ENCODE measurements at places on chromosomes 2 and 18. TPM values are rescaled to one million over a fixed set of nuclear protein-coding genes. Genes with fewer than 3 reads are reported as not detected.

Gene ME2
- total RNA-seq, result 54.5 TPM

Gene NEUROD1
- total RNA-seq, result not detected

Gene CYBRD1
- total RNA-seq, result 48.4 TPM

Gene TUBA4B
- total RNA-seq, result not detected

Gene C2orf74
- 33.7 TPM for total RNA-seq

Gene GPATCH11
- total RNA-seq, result 6.3 TPM

Gene SPP2
- not detected for total RNA-seq

Gene CCDC178
- 0.27 TPM for total RNA-seq

Gene C2orf66
- not detected for total RNA-seq

Gene LHCGR
- total RNA-seq, result 0.16 TPM

Gene DHX57
- 8.1 TPM for total RNA-seq

Gene ABCB11
- 0.05 TPM for total RNA-seq

Gene NT5DC4
- total RNA-seq, result not detected

Gene CASP8
- 3.7 TPM for total RNA-seq

Gene PROKR1
- not detected for total RNA-seq

Gene CHRND
- total RNA-seq, result not detected

Gene ERFE
- total RNA-seq, result 0.44 TPM

Gene ARPC2
- total RNA-seq, result 135 TPM

Gene C2orf49
- 22.7 TPM for total RNA-seq

Gene IL36A
- total RNA-seq, result not detected

Gene EFEMP1
- 72.3 TPM for total RNA-seq

Gene RTKN
- 14.0 TPM for total RNA-seq

Gene DAW1
- total RNA-seq, result 0.19 TPM

Gene AMER3
- total RNA-seq, result not detected

Gene SERTAD2
- 14.5 TPM for total RNA-seq

Gene MATN3
- 0.22 TPM for total RNA-seq

Gene SAG
- total RNA-seq, result not detected

Gene PARD3B
- 9.1 TPM for total RNA-seq

Gene SCYGR4
- total RNA-seq, result not detected

Gene EVA1A
- total RNA-seq, result 0.41 TPM

Gene MAPRE3
- 57.4 TPM for total RNA-seq

Gene QPCT
- total RNA-seq, result 2.0 TPM

Gene ST6GAL2
- 0.41 TPM for total RNA-seq

Gene EFHD1
- 29.7 TPM for total RNA-seq

Gene HOXD8
- total RNA-seq, result 0.14 TPM

Gene SCN9A
- 1.4 TPM for total RNA-seq

Gene ZEB2
- total RNA-seq, result 89.1 TPM

Gene CAPN10
- 31.2 TPM for total RNA-seq

Gene LDLRAD4
- total RNA-seq, result 43.3 TPM

Gene SNED1
- total RNA-seq, result 6.1 TPM

Gene POMC
- 7.5 TPM for total RNA-seq
